Urinary bladder (tissue), 4 donors: ENCODE measurements at places on chromosomes 1 and 21.

DNA sequence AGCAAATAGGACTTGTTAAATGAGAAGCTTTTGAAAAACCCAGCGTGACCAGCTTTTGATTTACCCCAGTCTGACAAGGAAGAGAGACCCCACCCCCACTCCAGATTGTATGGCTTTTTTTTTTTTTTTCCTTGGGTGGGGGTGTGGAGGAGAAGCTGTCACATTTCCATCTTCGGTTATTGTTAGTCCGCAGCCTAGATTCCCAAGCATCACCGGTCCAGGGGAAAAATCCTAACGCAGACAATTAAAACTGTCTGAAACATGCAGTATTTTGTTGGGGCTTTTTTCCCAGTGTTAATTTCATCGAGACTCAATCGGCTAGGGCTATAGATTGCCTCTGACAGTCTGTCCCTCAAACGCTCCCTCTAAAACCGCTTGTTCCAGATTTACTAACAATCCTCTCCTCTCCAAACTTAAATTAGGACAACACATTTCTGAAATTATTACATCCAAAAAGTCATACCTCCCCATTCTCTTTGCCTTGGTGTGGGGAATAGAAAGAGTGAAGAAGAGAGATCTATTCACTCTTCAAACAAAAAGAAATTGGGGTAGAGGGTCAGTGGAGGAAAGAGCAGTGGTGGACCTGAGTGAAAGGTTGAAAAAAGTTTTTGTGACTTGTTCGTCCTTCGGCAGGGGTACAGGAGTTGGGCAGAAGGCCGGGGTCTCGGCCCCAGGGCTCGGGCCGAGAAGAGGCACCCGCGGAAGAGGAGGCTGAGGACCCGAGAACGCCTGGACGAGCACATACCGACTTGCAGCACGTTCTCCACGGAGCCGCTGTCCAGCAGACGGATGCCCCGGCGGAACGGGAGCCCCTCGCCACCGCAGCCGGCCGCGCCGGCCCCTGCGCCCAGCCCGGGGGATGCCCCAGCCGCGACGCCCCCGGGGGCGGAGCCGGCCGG, 1.1 kb downstream of the ZSWIM5 start:
- no peak for DNase-seq

- DNase-seq, result no peak
Measured at GRCh38 chr1:3051270-3052268, 17.4 kb upstream of the PRDM16 start.

- no peak for DNase-seq
Measured at GRCh38 chr1:9321986-9322660, 29.4 kb downstream of the SPSB1 start.

- no peak for DNase-seq
Measured at GRCh38 chr1:162139211-162139610, 69.7 kb downstream of the NOS1AP start.

- DNase-seq, result no peak
Measured at GRCh38 chr1:110070282-110070669, 196 bp downstream of the ALX3 start.

DNA sequence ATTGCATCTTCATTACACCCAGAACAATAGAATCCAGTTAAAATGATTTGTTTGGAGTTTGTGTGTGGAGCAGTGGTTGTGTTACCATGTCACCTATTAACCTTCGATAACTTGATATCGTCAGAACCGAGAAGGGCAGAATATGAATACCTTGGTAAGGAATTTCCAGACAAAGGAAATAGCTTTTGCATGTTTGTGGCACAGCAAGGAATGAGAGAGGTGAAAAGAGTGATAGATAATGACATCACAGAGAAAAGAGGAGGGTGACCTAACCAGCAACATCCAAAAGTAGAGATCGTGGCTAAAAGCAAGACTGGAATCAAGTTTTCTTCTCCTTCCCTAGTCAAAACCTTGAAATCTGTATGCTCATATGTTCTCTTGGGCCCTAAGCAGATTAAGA, 244.6 kb upstream of the NEGR1 start:
- no peak for DNase-seq

DNA sequence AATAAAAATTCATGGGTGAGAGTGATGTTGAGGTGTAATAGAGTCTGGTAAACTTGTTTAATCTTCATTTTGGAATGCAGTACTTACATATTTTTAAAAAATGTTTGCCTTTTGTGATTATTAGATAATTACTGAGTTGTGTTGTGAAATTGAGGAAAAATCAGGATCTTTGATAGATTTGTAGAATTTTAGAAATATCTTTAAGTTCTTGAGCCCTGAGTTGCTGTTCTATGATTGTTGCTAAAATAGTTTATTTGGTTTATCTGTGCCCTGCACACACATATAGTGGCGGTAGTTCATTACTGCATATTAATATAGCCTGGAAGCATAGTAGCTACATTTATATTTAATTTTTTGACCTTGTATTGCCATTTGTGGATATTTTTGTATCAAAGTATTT, 1.6 kb downstream of the B3GALT2 start:
- DNase-seq, result no peak
